A673 (cell line): ENCODE measurements at places on chromosomes 2 and 18. TPM values are rescaled to one million over a fixed set of nuclear protein-coding genes. Genes with fewer than 3 reads are reported as not detected.

RASGRP3 gene
- 0.34 TPM in 1 of 2 replicates, not detected in the other for total RNA-seq

SCN9A gene
- total RNA-seq: 3.5 and 4.2 TPM in 2 replicates

PRSS56 gene
- not detected in 2 replicates for total RNA-seq

C2orf81 gene
- 1.6 and 1.9 TPM in 2 replicates for total RNA-seq

C2orf15 gene
- total RNA-seq: 0.56 TPM in 1 of 2 replicates, not detected in the other

FN1 gene
- 1,570 and 2,058 TPM in 2 replicates for total RNA-seq

NDUFB3 gene
- 119 and 120 TPM in 2 replicates for total RNA-seq

UCN gene
- 0.64 and 0.68 TPM in 2 replicates for total RNA-seq

IL36RN gene
- not detected in 2 replicates for total RNA-seq

MAP2 gene
- 1.7 and 2.0 TPM in 2 replicates for total RNA-seq

LINC00305 gene
- total RNA-seq: not detected in 2 replicates

EPAS1 gene
- 0.41 and 1.2 TPM in 2 replicates for total RNA-seq

GRCh38 chr2:241268716-241269445 is 46.6 kb downstream of the HDLBP start:
- H3K4me1 ChIP-seq: peaks cover 11% of the 10 kb centered on the region
- H3K4me3 ChIP-seq: no peak overlapping the region
- peaks cover 53% of the 10 kb centered on the region for H3K36me3 ChIP-seq
- no peaks in the 10 kb centered on the region for H3K27me3 ChIP-seq

DNA sequence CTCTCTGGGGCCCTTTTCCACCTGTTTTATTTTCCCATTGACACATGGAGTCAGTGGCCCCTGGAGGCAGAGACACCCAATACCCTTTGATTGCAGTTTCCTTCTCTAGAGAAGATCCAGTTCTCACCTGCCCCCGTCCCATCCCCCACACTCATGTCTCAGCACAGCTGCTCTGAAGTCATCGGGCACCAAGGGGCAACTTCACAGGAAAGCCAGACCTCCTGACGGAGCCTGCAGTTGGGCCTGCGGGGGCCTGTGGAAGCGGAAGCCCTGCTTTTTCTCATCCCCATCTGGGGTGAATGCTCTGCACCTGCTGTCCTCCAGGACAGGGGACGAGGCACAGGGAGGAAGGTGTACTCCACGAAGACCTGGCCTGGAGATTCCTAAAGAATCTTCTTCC is 308.3 kb upstream of the EPAS1 start:
- no peak for DNase-seq
- no peak overlapping the region for H3K4me3 ChIP-seq
- H3K36me3 ChIP-seq: no peaks in the 10 kb centered on the region
- no peaks in the 10 kb centered on the region for H3K4me1 ChIP-seq
- no peak overlapping the region for H3K27ac ChIP-seq

DNA sequence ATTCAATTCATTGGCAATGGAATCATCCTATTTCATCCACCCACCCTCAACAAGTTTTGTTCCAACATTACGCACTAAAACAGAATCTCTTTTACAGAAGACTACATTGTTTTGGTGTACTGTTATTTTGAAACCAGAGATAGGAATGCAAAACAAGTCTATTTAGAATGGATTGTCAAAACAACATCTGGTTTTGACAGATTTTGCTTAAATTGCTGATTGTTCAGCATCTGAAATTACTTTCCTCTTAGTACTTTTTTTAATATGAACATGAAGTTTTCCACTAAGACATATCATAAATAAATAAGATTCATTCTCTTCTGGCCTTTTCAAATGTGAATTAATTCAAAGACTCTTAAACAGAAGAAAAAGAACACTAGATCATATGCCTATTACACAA is 323.9 kb upstream of the TFPI start:
- no peak for DNase-seq
- H3K27ac ChIP-seq: no peak overlapping the region
- H3K36me3 ChIP-seq: no peaks in the 10 kb centered on the region
- no peaks in the 10 kb centered on the region for H3K4me1 ChIP-seq
- no peaks in the 10 kb centered on the region for H3K27me3 ChIP-seq

DNA sequence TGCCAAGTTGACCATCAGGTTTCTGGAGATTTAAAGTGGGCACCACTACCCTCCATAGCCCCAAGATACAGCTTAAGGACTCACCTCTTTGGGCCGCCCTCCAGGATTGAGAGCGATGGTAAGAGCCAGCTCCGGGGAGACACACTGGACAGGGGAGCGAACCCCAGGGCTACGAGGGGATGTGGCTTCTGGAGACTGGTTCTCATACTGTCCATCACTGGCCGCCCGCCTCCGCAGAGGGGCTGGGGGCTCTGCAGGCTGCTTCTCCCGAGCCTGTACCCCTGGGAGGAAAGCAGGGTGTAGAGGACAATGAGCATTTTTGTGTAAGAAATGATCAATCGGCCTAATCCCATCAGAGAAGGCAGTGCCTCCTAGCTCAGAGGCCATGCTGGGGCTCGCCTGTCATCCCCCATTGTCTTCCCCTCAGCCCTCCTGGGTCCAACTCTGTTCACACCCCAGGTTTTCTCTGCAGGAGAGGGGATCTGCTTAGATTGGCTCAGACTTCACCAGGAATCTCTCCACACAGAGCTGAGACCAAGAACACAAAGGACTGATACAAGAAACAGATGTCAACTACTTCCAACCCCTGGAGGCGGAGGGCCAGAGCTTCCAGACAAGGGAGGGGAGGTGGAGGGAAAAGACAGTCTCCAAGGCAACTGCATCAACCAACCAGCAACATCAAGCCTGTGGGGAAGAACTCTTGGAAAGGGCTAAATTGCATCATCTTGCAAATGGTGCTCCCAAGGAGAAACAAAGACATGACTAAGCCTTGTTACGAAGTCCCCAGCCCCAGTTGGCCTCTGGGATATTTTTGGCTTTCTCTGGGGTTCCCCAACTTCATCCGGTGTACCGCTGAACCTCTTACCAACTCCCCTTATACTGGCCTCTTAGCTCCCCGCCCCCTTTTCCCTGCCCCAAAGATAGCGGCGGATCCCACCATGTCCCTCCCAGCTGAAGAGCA is 166.6 kb downstream of the TNS1 start:
- no peaks in the 10 kb centered on the region for H3K4me1 ChIP-seq
- peak; percentile 46 for DNase-seq
- no peak overlapping the region for H3K4me3 ChIP-seq
- no peaks in the 10 kb centered on the region for H3K27me3 ChIP-seq
- H3K27ac ChIP-seq: peak overlapping the region; percentile 58

- peaks cover 29% of the 10 kb centered on the region for H3K4me1 ChIP-seq
- peak overlapping the region; percentile 6 for H3K4me3 ChIP-seq
- H3K27ac ChIP-seq: peak overlapping the region; percentile 51
- no peaks in the 10 kb centered on the region for H3K36me3 ChIP-seq
- no peaks in the 10 kb centered on the region for H3K27me3 ChIP-seq
- DNase-seq: peak; percentile 54
These were observed 69.8 kb downstream of the NFATC1 start for GRCh38 chr18:79465392-79465991.

DNA sequence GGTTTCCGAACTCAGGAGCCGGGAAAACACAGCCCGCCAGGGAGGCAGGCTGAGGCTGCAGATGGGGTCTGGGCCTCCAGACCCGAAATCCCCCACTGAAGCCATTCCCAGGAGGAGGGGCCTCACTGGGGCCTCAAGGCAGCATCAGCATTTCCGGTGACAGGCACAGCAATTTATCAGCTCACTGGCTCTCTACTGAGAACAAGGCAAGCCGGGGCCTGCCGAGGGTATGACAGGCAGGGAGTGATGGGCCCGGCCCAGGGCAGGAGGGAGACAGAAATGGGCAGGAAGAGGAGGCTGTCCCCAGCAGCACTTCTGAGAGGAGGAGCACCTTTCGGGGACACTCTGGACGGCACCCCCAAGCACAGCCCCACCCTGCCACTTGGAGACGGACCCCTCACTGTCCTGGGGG is 12.5 kb downstream of the SDC1 start:
- no peaks in the 10 kb centered on the region for H3K27me3 ChIP-seq
- peak overlapping the region; percentile 57 for H3K27ac ChIP-seq
- peak; percentile 63 for DNase-seq
- H3K4me1 ChIP-seq: peaks cover 22% of the 10 kb centered on the region
- no peak overlapping the region for H3K4me3 ChIP-seq

DNA sequence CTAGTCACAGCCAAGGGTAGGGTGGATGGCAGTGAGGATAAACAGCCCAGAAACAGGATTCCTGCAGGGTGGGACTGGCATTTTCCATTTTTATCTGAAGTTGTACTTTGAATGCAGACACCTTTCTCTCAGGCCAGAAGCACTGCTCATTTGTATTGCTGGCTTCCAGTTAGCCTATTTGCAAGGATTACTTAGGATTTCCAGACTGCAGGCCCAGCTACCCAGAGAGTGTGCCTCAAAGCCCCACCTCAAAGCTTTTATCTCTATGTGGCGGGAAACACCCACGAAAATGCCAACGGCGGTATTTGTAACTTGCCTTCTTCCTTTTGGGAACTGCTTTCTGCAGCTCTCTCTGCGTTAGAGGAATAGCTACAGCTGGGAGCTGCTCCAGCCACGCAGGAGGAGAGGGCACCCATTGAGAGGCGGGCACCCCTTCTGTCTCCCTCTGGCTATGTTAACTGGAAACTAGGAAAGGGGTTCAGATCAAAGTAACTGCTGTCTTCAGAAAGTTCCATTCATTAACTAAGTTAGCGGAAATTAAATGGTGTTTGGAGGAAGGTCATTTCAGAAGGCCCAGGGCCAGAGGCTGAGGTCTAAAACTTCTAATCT is 144.9 kb downstream of the TGIF1 start:
- H3K27ac ChIP-seq: peak overlapping the region; percentile 94
- H3K27me3 ChIP-seq: no peaks in the 10 kb centered on the region
- H3K36me3 ChIP-seq: peaks cover 16% of the 10 kb centered on the region
- H3K4me3 ChIP-seq: peak overlapping the region; percentile 41
- peak; percentile 54 for DNase-seq

- no peak for DNase-seq
- peaks cover 7% of the 10 kb centered on the region for H3K27me3 ChIP-seq
- no peak overlapping the region for H3K27ac ChIP-seq
- no peaks in the 10 kb centered on the region for H3K4me1 ChIP-seq
- H3K4me3 ChIP-seq: no peak overlapping the region
- H3K36me3 ChIP-seq: no peaks in the 10 kb centered on the region
These were observed 79.1 kb downstream of the INHBB start for GRCh38 chr2:120425014-120425413.

GRCh38 chr2:224932522-224932921 is 109.7 kb downstream of the DOCK10 start:
- no peak for DNase-seq
- H3K4me1 ChIP-seq: no peaks in the 10 kb centered on the region
- H3K4me3 ChIP-seq: no peak overlapping the region
- H3K27me3 ChIP-seq: no peaks in the 10 kb centered on the region

- DNase-seq: peak; percentile 23
- H3K4me3 ChIP-seq: no peak overlapping the region
- no peaks in the 10 kb centered on the region for H3K4me1 ChIP-seq
- no peaks in the 10 kb centered on the region for H3K36me3 ChIP-seq
- no peaks in the 10 kb centered on the region for H3K27me3 ChIP-seq
These were observed 97.3 kb downstream of the MMADHC start for GRCh38 chr2:149490296-149490695.

DNA sequence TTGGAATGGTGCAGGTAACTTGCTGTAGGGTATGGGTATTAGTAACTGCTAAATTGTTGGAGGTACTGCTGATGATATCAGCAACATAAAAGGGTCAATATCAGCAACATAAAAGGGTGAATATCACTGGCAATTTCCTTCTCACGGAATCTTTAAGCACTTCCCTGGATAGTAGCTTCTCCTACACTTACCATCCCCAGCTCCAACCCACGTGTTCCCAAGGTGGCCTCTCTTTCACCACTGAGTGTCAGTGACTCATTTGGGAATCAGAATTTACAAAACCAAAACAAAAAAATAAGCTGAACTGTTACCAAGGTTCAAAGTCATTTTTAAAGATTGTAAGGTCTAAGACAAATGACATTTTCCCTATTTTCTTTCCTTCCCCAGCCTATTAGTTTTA is 70.8 kb downstream of the LRP2 start:
- H3K4me1 ChIP-seq: no peaks in the 10 kb centered on the region
- DNase-seq: no peak
- H3K36me3 ChIP-seq: no peaks in the 10 kb centered on the region
- no peak overlapping the region for H3K4me3 ChIP-seq
- H3K27me3 ChIP-seq: no peaks in the 10 kb centered on the region

DNA sequence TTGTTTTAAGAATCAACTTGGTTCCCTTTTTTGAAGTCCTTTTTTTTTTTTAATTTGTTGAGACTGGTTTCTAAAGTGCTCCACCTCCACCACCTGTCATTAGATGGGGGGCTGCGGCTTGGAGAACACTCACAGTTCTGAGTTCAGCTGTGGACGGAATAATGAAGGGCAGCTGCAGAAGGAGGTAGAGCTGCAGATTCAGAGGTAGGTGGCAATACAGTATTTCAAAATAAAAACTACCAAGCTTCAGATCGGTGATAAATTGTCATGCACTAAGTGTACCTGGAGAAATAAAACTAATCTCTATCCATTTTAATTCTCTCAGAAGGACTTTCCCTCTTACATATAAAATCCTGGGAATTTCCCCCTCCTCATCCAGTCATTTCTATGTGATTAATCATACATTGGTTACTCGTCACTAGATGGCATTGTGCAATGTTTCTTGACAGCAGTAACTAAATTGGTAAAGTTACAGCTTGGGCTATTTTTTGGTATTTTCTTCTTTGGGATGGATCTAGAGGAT is 81.1 kb upstream of the SLC39A10 start:
- no peaks in the 10 kb centered on the region for H3K36me3 ChIP-seq
- peak; percentile 37 for DNase-seq
- no peaks in the 10 kb centered on the region for H3K27me3 ChIP-seq
- H3K4me1 ChIP-seq: no peaks in the 10 kb centered on the region

- H3K4me1 ChIP-seq: peaks cover 27% of the 10 kb centered on the region
- no peak overlapping the region for H3K4me3 ChIP-seq
- no peaks in the 10 kb centered on the region for H3K27me3 ChIP-seq
- H3K36me3 ChIP-seq: no peaks in the 10 kb centered on the region
- H3K27ac ChIP-seq: no peak overlapping the region
These were observed 5.0 kb upstream of the EVA1A start for GRCh38 chr2:75565472-75566462.

- no peak overlapping the region for H3K4me3 ChIP-seq
- peaks cover 4% of the 10 kb centered on the region for H3K27me3 ChIP-seq
- no peak for DNase-seq
These were observed 30.1 kb downstream of the CYP1B1 start for GRCh38 chr2:38045811-38046210.

GRCh38 chr2:110865188-110865587 is 132.8 kb downstream of the ACOXL start:
- H3K36me3 ChIP-seq: no peaks in the 10 kb centered on the region
- no peak overlapping the region for H3K4me3 ChIP-seq
- no peak overlapping the region for H3K27ac ChIP-seq
- no peaks in the 10 kb centered on the region for H3K4me1 ChIP-seq

GRCh38 chr2:88638743-88639142 is 11.5 kb upstream of the EIF2AK3 start:
- H3K4me1 ChIP-seq: no peaks in the 10 kb centered on the region
- H3K27ac ChIP-seq: no peak overlapping the region
- peak; percentile 11 for DNase-seq
- H3K4me3 ChIP-seq: no peak overlapping the region
- no peaks in the 10 kb centered on the region for H3K36me3 ChIP-seq

GRCh38 chr2:3665886-3666612 is 8.0 kb downstream of the ALLC start:
- H3K4me3 ChIP-seq: no peak overlapping the region
- no peak overlapping the region for H3K27ac ChIP-seq
- H3K4me1 ChIP-seq: no peaks in the 10 kb centered on the region
- H3K36me3 ChIP-seq: no peaks in the 10 kb centered on the region
- no peak for DNase-seq
- no peaks in the 10 kb centered on the region for H3K27me3 ChIP-seq

GRCh38 chr2:119472749-119473148 is 41.1 kb downstream of the TMEM37 start:
- H3K27ac ChIP-seq: no peak overlapping the region
- DNase-seq: no peak
- H3K27me3 ChIP-seq: no peaks in the 10 kb centered on the region
- no peaks in the 10 kb centered on the region for H3K36me3 ChIP-seq

- no peaks in the 10 kb centered on the region for H3K27me3 ChIP-seq
- H3K4me3 ChIP-seq: no peak overlapping the region
- H3K27ac ChIP-seq: no peak overlapping the region
- H3K36me3 ChIP-seq: no peaks in the 10 kb centered on the region
- DNase-seq: no peak
These were observed 1365.5 kb upstream of the CELF4 start for GRCh38 chr18:38930881-38931753.
